ENCODE measurements at places on chromosomes 6 and 20. TPM values are rescaled to one million over a fixed set of nuclear protein-coding genes. Genes with fewer than 3 reads are reported as not detected.

GRCh38 chr6:55902796-55903195, 27.4 kb upstream of the BMP5 start:
- H3K36me3 ChIP-seq: no peaks in the 10 kb centered on the region
- no peaks in the 10 kb centered on the region for H3K27me3 ChIP-seq
- DNase-seq: no peak
- no peak overlapping the region for H3K4me3 ChIP-seq

DNA sequence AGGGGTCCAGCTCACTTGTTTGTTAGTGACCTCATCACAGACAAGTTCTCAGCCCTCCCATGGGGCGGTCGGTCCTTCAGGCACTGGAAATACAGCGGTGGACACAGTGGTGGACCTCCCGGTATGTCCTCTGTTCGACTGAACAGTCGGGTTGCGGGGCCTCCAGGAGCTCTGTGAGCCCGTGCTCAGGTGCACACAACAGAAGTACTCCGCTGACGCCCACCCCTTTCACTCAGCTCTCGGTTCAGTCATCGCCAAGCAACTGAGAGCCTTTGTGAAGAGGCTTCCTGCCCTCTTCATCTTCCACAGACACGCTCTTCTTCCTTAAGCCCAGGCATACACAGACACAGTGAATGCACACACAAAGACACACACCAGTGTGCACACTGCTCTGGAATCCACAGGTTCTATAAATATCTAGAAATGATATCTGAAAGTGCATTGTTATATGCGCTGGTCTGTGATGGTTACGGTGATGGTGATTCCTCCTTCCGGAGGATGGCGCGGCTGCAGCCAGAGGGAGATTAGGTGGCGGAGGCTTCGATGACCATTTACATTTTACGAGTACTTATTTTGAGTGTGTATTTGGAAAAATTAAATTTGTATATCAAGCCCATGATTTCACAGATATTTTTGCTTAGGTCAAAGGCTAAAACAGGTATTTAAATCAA, 46.8 kb upstream of the BHLHE23 start:
- no peaks in the 10 kb centered on the region for H3K27me3 ChIP-seq
- H3K4me3 ChIP-seq: no peak overlapping the region
- H3K4me1 ChIP-seq: no peaks in the 10 kb centered on the region
- no peak for DNase-seq
- no peaks in the 10 kb centered on the region for H3K36me3 ChIP-seq
- no peak overlapping the region for H3K27ac ChIP-seq

GRCh38 chr6:31190488-31190887, 20.0 kb upstream of the POU5F1 start:
- H3K4me3 ChIP-seq: no peak overlapping the region
- no peak overlapping the region for H3K27ac ChIP-seq
- H3K36me3 ChIP-seq: no peaks in the 10 kb centered on the region

DNA sequence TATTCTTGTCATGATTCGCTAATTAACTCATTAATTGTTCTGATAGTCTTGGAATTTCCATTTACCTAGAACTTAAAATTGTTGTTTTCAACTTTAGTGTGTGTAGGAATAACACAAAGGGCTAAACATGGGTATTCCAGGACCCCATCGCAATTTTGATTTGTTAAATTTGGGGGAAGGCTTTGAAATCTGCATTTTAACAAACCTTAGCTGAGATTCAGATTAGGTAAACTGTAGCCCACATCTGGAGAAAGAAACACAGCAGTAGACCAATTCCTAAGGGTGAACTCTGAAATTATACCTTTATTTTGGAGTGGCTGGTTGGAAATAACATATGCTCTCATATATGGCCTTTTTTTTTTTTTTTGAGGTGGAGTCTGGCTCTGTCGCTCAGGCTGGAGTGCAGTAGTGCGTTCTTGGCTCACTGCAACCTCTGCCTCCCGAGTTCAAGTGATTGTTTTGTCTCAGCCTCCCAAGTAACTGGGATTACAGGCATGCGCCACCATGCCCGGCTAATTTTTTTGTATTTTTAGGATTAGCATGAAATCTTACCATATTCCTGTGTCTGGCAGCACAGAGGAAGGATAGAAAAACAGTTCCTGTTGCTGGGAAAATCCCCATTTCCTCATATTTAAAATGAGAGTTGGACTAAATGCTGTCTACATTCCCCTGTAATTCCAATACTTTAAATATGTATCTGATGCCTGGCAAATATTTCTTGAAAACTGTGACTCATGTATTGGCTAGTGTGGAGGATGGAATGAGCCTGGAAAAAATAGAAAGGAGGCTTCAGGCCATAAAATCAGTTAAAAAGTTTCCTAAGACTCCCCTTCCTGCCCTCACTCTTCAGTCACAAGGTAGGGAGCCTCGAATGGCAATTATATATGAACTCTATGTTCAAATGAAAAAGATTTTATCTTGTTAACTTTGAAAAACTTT, 96.7 kb upstream of the FAM184A start:
- no peak overlapping the region for H3K27ac ChIP-seq
- no peak for DNase-seq
- H3K4me3 ChIP-seq: no peak overlapping the region

DNA sequence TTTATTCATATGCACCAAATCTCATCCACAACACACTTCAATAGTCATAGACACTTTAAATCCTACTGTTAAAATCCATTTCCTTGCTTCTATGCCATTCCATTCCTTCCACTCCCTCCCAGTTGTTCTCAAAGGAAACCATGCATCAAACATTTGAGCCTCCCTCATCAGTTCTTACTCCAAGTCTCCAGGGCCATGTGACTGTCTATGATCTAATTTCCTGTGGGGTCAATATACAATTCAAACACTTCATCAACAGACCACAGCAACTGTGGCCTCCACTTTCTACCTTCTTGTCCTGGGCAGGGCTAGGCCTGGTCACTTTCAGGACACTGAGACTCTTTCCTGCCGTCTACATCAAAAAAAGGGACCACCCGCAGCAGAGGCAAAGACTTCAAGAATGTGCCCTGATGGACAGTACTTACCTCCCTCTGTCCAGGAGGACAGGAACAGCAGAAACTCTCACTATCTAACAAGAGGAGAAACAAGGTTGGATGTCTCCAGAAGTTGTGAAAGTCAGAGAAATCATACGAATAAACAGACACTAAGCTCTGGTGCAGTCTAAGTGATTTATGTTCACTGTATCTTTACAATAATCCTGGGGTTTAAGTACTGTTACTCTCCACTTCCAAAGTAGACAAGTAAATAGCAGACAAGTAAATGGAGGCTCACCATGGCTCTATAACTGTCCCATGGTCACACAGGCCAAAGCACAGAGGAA, 160.2 kb downstream of the QRSL1 start:
- no peaks in the 10 kb centered on the region for H3K36me3 ChIP-seq
- no peak overlapping the region for H3K27ac ChIP-seq
- H3K27me3 ChIP-seq: no peaks in the 10 kb centered on the region
- no peaks in the 10 kb centered on the region for H3K4me1 ChIP-seq
- no peak for DNase-seq

- DNase-seq: no peak
- peaks cover 2% of the 10 kb centered on the region for H3K36me3 ChIP-seq
- H3K27me3 ChIP-seq: no peaks in the 10 kb centered on the region
- no peak overlapping the region for H3K4me3 ChIP-seq
- H3K4me1 ChIP-seq: no peaks in the 10 kb centered on the region
- no peak overlapping the region for H3K27ac ChIP-seq
These were observed 493.1 kb upstream of the FLRT3 start for GRCh38 chr20:14830466-14830865.

DNA sequence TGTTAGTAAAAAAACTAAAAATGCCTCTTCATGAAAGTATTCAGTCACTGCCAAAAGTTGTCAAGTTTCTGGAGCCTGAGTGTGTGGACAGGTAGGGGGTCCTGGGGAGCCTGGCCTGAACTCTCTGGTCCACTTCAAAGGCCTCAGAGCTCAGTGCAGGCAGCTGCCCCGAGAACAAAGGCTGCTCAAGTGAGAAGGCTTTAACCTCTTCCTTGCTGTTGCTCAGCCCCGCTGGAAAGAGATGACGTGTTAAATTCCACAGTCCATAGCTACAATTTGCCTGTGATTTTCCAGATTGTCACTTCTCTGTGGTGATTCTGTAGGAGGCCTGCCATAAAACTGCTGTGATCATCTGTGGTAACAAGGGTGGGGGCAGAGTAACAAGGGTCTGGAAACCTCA, 96.9 kb downstream of the FAM120B start:
- DNase-seq: no peak
- H3K4me3 ChIP-seq: no peak overlapping the region
- no peak overlapping the region for H3K27ac ChIP-seq
- no peaks in the 10 kb centered on the region for H3K36me3 ChIP-seq

GRCh38 chr6:118843685-118844390, 50.1 kb upstream of the ASF1A start:
- no peak overlapping the region for H3K27ac ChIP-seq
- H3K4me1 ChIP-seq: no peaks in the 10 kb centered on the region
- no peak for DNase-seq
- no peak overlapping the region for H3K4me3 ChIP-seq
- H3K27me3 ChIP-seq: no peaks in the 10 kb centered on the region

- H3K27ac ChIP-seq: peak overlapping the region; percentile 53
- DNase-seq: peak; percentile 71
- H3K4me3 ChIP-seq: no peak overlapping the region
- no peaks in the 10 kb centered on the region for H3K36me3 ChIP-seq
These were observed 593.4 kb upstream of the JAG1 start for GRCh38 chr20:11267131-11267761.

DNA sequence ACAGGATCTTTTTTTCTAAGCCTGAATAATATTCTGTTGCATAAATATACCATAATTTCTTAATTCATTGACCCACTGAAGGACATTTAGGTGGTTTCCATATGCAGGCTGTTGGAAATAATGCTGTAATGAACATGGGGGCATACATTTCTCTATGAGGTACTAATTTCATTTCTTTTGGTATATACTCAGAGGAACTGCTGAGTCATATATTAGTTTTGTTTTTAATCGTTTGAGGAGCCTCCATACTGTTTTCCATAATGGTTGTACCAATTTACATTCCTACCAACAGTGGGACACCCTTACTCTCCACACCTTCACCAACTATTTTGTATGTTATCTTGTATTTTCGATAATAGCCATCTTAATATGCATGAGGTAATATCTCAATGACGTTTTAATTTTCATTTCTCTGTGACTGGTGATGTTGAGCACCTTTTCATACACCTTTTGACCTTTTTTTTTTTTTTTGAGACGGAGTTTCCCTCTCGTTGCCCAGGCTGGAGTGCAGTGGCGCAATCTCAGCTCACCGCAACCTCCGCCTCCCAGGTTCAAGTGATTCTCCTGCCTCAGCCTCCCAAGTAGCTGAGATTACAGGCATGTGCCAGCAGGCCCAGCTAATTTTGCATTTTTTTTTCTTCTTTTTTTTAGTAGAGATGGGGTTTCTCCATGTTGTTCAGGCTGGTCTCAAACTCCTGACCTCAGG, 187.4 kb downstream of the RNGTT start:
- DNase-seq: no peak
- no peaks in the 10 kb centered on the region for H3K27me3 ChIP-seq
- H3K36me3 ChIP-seq: no peaks in the 10 kb centered on the region
- H3K4me1 ChIP-seq: no peaks in the 10 kb centered on the region
- H3K27ac ChIP-seq: no peak overlapping the region

- no peak for DNase-seq
- H3K4me1 ChIP-seq: no peaks in the 10 kb centered on the region
- H3K36me3 ChIP-seq: no peaks in the 10 kb centered on the region
These were observed 137.2 kb downstream of the FARS2 start for GRCh38 chr6:5398530-5398929.

The SCUBE3 gene
- total RNA-seq: 0.61 TPM

The CRISP3 gene
- 0.35 TPM for total RNA-seq

Data from uterus (tissue), 4 donors.